Natural killer cell treated with Interleukin-12 subunit alpha and Interleukin-12 subunit beta and Interleukin-15 and Interleukin-18, amount 100 ng/mL, for 72 hours (primary cell): ENCODE measurements at places on chromosomes 7 and 10.

GRCh38 chr10:43355749-43356371 lies 15.6 kb upstream of the FXYD4 start:
- DNase-seq, result no peak

GRCh38 chr10:80204677-80205476 lies 460 bp downstream of the ANXA11 start:
- DNase-seq, result no peak

DNA sequence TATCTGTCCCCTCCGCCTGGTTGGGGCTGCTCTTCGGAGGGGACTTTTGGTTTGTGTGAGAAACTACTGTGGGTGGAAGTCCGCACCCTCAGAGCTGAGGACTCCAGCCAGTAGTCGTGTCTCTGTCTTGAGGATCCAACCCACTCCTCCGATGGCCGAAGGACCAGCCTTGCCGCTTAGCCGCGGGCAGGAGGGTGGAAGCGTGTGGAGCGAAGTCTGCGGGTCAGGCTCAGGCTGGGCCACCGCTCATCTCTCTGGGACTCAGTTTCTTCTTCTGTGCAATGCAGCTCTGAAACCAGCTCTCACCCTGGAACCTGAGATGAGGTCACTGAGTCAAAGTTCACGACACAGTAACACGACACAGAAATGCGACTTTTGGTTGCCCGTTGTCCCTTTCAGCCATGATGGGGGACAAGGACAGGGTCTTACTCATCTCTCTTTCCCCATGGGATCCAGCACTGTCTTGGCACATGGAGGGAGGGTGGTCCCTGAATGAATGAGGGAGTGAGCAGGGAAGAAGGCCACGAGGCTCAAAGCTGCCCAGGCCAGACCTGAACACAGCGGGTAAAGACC lies 133.3 kb upstream of the PODXL start:
- no peak for DNase-seq

- no peak for DNase-seq
Measured at GRCh38 chr7:39265641-39266591, 288.2 kb downstream of the POU6F2 start.

- no peak for DNase-seq
Measured at GRCh38 chr10:49081547-49082275, 33.6 kb downstream of the VSTM4 start.

DNA sequence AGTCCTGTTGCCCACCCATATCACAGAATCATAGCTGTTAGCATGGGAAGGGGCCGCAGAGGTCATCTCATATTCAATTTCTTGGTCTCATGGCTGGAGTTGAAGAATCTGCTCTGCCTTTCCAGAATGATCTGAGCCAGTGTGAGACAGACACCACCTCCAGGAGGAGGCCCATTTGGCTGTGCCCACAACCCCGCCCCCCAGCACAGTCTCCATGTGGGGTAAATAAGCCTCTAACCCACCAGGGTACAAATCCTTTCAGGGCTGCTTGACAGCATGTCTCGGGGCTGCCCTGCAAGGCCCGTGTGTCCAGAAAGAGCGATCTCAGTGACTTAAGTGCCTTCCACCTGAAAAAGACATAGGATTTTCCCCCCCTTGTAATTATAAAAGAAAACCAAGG lies 137.5 kb downstream of the DLG5 start:
- no peak for DNase-seq

DNA sequence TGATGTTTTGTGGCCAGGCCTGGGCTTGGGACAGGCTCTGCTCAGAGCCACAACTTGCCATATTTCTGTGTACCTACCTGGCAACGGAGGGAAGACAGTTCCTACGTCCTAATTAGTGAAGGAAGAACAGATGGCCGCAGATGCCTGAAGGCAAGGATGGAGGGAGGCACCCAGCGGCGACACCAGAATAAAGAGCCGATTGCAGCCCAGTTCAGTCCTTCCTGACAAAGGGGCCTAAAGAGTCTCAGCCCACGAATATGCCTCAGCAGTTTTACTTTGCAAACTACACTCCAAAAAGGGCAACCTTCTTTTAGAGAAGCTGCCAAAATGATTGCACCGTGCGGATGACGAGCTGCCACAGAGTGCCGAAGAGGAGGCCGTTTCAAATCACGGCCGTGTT lies 585.8 kb downstream of the GLRX3 start:
- DNase-seq, result no peak

DNA sequence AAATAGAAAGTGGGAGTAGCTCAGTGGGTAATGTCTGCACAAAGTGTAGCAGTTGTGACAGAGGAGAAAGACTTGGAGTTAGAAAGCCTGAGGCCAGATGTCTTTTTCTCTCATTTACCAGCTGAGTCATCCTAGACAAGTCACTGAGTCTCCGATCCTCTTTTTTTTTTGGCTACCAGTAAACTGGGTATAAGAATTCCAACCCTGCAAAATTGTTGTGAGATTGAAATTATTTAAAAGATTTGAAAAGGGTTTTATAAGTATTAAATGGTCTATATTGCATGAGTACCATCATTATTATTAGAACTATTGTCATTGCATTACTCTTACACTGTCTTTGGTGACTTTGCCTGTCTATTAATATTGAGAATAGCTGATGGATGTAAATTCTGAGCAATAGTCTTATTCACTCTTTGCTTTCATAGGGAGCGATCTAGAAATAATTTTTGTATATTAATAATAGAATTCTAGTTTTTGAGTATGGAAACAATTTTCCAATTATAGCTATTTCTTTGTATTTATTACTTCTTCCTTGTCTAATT lies 74.0 kb downstream of the ARID5B start:
- no peak for DNase-seq

- no peak for DNase-seq
Measured at GRCh38 chr10:118607768-118608354, 12.4 kb upstream of the PRLHR start.

GRCh38 chr7:112266141-112266540 lies 59.6 kb downstream of the ZNF277 start:
- DNase-seq, result no peak

- DNase-seq, result no peak
Measured at GRCh38 chr10:132399117-132400035, 2.4 kb downstream of the PWWP2B start.

- no peak for DNase-seq
Measured at GRCh38 chr10:89609833-89610346, 35.2 kb downstream of the PANK1 start.

DNA sequence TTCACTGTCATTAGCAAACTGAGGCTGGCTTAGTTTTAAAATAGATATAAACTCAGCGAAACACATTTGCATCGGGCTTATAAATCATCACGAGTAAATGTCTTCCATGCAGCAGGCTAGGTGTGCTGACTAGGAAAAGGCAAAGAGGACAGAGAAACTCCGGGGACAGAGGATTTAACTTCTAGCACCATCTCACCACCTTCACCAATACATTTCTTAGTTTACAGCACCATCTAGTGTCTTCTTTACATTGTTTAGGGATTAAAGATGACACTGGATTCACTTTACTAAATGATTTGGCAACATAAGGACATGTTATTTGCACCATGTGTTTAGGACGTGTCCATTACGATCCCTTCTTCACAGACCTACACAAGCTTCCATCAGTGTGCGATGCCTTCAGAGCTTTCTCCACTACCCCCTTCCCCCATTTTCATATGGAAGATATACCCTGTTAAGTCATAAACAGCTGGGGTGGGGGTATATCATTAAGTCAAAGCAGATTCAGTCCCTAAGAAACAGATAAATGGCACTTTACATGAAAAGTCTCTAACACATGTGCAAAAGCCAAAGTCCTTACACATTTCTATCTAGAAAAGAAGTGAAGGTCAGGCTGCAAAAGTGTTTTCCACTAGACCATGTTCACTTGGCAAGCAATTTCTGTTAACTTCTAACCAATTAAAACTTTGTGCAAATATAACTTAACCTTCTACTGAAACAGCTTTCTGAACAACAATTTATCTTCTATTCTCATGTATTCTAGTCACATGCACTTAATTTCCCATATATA lies 103.3 kb downstream of the GRB10 start:
- peak; percentile 28 for DNase-seq

DNA sequence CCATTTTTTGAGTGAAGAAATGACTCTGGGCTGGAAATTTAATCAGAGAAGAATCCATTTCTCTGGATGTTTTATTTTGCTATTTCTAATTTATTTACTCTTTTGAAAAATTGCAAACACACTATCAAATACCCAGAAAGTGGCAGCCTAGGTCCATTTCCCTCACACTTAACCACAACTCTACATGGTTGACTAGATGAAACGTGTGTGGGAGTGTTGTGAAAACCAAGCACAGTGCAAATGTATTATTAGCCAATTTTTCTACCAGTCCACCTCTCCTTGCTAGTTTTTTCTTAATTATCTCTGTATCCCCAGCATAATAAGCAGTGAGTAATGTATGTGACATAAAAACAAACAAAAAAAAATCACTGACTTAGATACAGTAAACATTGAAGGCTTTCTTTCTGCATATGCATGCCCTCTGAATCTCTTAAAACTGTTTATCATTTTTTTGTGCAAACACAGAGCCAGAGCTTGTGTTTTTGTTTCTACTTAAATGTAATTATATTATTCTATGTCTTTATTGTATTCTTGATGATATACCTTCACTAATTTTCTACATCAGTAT lies 30.9 kb downstream of the SCIN start:
- no peak for DNase-seq

DNA sequence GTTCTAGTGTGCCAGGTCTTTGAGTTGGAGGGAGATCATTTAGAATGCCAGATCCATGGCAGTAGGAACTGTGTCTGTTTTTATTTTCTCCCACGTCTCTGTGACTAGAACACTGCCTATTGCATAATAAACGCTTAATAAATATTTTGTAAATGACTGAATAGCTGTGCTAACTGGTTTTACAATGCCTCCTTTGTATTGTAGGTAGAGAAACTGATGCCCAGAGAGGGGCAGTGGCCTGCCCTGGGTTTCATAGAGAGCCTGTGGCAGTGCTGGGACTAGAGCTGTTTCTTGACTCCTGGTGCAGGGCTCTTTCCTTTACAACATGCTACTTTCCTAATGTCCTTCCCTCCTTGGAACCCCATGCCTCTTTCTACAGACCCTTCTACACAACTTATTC lies 2.5 kb downstream of the TAS2R5 start:
- DNase-seq, result no peak

- no peak for DNase-seq
Measured at GRCh38 chr10:119209035-119209735, 1.8 kb downstream of the GRK5 start.

- DNase-seq, result no peak
Measured at GRCh38 chr7:112994656-112995055, 92.0 kb downstream of the GPR85 start.

- DNase-seq, result no peak
Measured at GRCh38 chr10:119595134-119595675, 1.6 kb downstream of the TIAL1 start.

GRCh38 chr7:107920048-107920772 lies 29.2 kb downstream of the DLD start:
- no peak for DNase-seq

DNA sequence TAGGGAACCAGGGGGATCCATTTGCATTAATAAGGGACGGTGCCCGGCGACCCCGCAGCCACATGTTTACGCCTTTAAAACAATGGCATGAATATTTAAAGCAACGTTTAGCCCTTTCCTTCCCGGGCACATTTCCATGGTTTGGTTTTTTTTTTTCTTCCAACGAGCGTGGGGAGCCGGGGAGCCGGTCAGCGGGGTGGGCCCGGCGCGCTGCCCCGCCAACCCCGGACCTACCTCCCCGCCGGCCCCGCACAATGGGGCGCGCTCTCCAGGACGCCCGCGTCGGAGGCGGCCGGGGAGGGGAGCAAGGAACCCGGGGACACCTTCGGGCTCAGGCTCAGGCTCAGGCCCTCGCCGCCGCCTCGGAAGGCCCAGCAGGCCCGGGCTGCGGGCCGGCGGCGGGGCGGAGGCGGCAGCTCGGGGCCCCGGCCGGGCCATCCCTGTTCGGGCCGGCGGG lies 1.0 kb downstream of the SEPHS1 start:
- no peak for DNase-seq

DNA sequence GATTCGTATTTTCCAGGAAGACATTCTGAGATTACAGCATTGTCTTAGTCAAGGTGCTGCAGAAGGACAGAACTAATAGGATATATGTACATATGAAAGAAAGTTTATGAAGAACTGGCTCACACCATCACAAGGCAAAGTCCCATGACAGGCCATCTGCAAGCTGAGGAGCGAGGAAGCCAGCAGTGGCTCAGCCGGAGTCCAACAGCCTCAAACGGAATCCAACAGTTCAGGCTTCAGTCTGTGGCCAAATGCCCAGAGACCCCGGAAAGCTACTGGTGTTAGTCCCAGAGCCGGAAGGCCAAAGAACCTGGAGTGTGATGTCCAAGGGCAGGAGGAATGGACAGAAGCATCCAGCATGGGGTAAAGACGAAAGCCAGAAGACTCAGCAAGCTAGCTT lies 4.4 kb upstream of the ZFAND2A start:
- no peak for DNase-seq

DNA sequence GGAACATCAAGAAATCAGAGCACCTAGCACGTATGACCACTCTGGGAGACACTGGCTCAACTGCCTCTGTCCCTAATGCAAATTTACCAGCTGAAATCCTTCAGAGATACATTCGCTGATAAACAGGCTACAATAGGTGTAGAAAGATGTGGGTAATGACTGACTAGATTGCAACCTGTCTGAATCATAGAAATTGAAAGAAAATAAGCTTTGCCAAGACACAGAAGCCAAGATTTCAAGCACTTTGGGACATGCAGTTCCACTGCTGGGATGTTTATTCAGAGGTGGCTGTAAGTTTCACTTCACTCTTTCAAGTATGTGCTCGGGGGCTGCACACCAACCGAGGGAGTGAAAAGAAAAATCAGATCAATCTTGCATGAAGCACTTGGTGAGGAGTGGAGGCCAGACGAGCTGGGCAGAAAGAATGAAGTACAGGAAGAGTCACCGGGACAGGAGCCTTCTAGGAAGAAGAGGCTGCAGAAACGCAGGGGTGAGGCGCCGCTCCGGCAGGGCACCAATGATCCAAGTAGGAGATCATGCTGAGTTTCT lies 276.7 kb downstream of the PARD3 start:
- DNase-seq, result no peak

DNA sequence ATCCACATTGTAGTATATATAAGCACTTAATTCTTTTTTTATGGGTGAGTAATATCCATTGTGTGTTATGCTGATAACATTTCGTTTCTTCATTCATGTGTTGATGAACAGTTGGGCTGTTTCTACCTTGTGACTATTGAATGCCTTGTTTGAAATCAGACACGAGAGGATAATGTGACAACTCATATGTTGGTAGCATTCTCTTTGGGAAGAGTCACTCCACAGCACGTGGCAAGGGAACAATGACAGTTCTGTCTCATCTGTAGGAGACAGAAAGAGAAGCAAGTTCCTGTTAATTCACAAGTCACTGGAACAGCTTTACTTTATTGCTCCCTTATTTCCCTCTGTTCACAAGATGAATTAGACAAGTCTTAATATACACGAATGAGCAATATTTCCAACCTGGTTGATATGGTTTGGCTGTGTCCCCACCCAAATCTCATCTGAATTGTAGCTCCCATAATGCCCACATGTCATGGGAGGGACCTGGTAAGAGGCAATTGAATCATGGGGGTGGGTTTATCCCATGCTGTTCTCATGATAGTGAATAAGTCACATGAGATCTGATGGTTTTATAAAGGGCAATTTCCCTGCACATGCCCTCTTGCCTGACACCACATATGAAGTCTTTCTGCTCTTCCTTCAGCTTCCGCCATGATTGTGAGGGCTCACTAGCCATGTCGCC lies 125.3 kb downstream of the SEC23IP start:
- no peak for DNase-seq
